ENCODE measurements at places on chromosomes 12 and 14. TPM values are rescaled to one million over a fixed set of nuclear protein-coding genes. Genes with fewer than 3 reads are reported as not detected.

GRCh38 chr12:27709932-27710591 lies 570 bp upstream of the MRPS35 start:
- peak; percentile 45 for DNase-seq

GRCh38 chr12:9349888-9350885 lies 142.0 kb upstream of the PZP start:
- no peak for DNase-seq

Gene ACVRL1
- 9.8 TPM for polyA plus RNA-seq

Gene KRT82
- not detected for polyA plus RNA-seq

Gene FGF6
- not detected for polyA plus RNA-seq

Measured in brain (organoid and tissue), 16 donors.